ENCODE measurements at places on chromosomes 3 and 15.

GRCh38 chr3:17823036-17823435 is 80.6 kb upstream of the TBC1D5 start:
- no peak for DNase-seq

DNA sequence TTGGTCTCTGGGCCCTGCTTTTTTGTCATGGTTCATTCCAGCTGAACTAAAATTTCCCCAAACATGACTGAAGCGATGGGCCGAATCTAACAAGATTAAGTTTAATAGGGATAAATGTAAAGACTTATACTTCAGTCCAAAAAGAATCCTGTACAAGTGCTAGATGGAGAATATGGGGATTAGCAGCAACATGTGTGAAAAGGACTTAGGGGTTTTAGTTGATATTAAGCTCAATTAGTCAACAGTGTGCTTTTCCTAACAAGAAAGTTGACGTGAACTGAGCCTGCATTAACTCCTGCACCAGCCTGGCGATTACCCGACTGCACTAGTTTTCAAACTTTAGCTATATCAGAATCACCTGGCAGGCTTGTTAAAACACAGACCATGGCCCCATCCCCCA is 61.0 kb upstream of the BBX start:
- no peak for DNase-seq

GRCh38 chr15:98649472-98650416 is 1.4 kb downstream of the IGF1R start:
- DNase-seq, result peak; percentile 35

- peak; percentile 69 for DNase-seq
These were observed 513 bp downstream of the VGLL4 start for GRCh38 chr3:11643201-11643603.

DNA sequence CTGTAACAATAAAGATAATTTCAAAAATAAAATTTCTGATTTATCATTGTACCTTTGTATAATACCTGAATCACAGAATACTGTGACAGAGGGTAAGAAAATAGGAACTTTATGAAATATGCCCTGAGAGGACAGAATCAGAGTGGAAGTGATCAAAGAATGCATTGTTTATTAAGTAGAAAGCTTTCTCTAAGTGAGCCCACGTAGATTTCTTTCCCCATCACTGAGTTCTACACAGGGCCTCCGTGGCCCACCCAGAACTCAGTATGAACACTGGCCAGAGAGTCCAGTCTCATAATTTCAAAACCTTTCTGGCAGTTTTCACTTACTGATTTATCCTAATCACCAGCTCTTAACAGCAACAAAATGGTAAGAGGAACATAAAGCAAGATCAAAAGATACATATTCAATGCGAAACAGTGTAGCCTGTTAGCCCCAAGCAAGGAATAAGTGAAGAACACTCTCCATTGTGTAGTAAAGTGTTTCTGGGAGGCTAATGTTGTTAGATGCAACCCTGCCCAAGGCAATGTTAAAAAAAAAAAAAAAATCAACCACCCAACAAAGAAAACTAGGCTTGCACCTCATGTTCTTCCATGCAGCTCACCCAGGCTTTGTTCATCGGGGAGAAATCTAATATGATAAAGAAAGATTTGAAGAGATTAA is 341.3 kb downstream of the LSAMP start:
- no peak for DNase-seq

GRCh38 chr3:177554895-177555759 is 357.8 kb upstream of the TBL1XR1 start:
- DNase-seq, result no peak
